Left lobe of liver (tissue), 2 donors: ENCODE measurements at places on chromosomes 3 and 15. TPM values are rescaled to one million over a fixed set of nuclear protein-coding genes. Genes with fewer than 3 reads are reported as not detected.

GRCh38 chr3:134641671-134642300, 9.0 kb downstream of the KY start:
- DNase-seq = peak; percentile 4

- peak; percentile 2 for DNase-seq
Measured at GRCh38 chr3:177236704-177237103, 39.4 kb upstream of the TBL1XR1 start.

DNA sequence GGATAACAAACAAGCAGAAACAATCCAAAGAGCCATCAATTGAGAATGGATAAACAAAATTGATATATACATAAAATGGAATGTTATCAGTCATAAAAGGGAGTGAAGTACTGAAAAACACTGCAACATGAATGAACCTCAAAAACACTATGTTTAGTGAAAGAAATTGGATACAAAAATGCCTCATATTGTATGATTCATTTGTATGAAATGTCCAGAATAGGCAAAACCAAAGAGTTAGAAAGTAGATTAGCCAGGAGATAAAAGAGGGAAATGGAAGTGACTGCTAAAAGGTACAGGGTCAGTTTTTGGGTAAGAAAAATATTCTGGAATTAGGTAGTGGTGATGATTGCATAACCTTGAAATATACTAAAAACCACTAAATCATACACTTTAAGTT, 9.8 kb upstream of the SLC25A36 start:
- DNase-seq = no peak

- DNase-seq = no peak
Measured at GRCh38 chr3:140577911-140578310, 100.0 kb upstream of the TRIM42 start.

DNA sequence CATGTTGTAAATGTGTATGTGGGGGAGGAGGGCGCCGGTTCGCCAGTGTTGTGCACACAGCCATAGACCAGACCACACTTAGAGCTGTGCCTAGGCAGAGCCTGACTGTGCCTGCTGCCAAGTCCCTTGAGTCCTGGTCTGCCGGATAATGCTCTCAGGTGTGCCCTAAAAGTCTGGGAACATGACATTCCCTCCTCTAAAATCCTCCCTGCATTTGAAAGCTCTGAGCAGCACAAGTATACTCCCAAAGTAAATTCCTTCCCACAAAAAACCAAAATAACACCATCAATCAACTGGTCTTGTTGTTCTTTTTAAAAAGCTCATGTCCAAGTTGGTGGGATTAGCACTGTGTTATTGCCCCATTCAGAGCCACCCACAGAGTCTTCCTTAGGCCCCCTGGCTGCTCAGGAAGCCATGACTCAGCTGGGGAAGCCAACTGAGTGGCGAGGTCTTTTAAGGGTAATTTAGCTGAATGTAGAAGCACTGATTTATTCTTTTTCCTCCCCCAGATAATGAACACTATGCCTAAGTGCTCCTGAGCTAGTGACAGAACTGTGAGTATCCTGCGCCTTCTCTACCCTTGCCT, 147.8 kb upstream of the MCTP2 start:
- no peak for DNase-seq

DNA sequence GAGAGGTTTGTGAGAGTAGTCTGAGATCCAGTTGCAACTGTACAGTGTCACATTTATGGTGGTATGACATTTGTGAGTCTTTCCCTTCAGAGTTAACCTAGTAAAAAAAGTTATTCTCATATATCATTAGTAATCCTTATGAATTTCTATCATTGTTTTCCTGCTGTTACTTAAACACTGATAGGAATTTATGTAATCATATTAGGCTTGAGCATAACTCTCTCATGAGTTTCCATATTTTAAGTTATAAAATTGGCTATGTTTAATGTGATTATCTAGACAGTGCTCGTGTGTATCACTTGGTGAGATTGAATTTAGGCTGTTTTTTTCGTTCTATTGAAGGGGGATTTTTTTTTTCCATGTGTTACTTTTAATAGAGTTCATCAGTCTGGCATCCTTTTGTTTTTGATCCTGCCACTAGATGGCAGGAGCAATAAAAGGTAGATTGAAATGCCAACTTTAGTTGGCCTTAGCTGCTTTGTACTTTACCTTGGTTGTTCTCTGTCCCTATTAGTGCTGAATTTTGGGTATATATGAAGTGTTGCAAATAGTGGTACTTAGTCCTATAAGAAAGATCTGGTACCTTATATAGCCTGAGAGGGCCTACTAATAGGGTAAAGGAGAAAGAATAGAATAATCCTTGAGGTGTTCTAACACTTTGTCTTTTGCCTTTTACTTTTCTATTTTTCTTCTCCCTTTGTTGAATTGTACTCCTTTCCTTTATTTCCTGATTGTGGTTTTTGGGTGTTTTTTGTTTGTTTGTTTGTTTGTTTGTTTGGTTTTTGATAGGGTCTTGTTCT, 17.9 kb downstream of the STT3B start:
- DNase-seq = no peak

DNA sequence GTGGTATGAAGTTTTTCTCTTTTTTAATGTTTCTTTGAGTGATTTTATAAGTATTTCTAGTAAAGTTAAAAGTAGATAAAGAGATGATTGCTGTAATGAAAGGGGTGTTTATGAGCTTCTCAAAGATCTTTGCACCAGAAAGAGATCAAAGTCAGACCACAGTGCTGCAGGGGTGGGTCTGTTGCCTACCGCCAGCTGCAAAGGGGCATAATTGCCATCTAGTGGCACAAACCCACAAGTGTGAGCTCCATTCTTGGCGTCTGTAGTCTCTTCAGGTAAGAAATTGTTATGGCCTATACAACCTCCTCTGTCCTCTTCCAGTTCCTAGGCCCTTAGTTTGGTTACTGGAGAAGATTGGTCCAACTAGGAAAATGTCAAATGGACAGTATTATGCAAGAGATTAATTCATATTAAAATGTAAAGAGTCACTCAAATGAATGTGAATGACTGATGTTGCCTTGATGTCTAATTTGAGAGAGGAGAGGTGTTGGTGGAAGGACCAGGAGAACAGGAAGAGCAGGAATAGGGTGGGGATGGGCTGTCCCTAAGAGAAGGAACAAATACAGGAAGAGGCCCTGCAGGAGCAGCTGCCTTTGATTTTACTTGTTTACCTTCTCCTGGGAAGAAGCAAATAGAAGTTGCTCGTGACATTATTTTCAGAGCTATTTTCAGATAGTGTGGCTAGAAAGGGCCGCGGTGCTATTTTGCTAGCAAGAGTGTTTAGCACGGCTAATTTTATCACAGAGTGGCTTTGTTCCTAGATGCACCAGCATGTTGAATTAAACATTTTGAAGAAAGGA, 53.0 kb upstream of the GSK3B start:
- DNase-seq = peak; percentile 42

DNA sequence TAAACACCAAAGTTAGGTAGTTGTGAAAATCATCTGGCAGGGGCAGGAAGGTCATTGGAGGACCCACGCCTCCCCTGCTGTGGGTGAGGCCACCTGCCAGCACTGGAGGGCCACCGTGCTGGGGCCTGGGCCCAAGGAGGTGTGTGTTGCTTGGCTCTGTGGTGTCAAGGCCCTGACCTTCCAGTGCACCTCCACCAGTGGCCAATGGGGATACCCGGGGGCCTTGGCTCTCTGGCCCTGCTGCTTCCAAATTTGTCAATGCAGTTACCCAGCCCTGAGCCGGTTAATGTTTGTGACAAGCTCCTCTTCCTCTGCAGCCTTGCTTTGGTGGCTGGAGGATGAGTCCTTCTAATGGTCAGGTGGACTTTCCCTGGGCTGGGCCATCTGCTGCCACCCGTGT, 150.2 kb downstream of the KLF13 start:
- no peak for DNase-seq

DNA sequence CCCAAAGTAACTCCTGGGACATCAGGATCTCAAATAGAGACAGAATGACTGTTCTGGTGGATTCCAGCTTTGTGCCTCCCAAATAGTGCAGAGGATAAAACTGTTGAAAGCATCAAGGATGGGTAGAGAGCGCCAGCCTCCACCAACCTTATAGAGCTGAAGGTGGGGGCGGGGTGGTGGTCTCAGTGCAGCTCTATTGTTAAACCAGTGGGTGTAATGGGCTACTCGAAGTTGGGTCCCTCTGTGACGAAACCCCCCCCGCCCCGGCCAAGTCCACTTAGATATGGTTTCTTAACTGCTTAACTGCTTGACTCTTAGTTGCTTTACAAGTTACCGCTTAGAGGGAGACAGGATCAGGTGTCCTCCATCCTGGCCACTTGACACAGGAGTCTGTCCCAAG, 22.7 kb downstream of the DHX30 start:
- no peak for DNase-seq

GRCh38 chr3:109831403-109831802, 494.1 kb upstream of the DPPA4 start:
- DNase-seq = no peak

GRCh38 chr3:127536830-127537812, 53.4 kb downstream of the TPRA1 start:
- no peak for DNase-seq

DNA sequence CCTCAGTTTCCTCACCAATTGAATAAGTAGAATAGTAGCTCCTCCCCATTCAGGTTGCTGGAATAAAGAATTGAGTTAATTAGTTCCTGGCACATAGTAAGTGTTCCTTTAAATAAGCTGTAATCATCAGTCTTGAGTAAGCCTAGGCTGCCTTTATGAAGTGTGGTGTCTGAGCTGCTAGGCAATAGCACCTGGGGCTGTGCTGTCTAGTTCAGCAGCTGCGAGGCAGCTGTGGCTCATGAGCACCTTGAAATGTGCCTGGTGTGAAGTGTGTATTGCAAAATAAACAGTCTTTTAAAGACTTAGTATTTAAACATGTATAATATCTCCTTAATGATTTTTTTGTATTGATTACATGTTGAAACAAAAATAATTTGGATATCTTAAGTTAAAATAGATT, 77.6 kb downstream of the TOP2B start:
- no peak for DNase-seq

DNA sequence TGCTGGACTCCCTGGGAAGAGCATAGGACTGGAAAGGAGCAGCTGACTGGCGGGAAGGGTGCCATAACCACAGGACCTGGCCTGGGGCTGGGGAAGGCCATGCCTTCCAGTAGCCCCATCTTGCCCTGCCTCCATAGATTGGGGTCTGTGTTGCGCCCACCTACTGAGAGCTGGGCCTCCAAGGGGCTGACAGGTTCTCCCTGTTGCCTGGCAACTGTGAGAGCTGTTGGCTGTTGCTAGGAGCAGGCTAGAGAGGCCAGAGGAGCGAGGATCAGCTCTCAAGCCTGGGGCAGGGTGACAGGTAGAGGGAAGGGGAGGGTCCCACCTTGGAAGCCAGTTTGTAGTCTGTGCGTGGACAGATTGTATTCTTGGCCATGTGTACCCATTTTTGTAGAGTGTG, 2.8 kb upstream of the GNAI2 start:
- no peak for DNase-seq

- no peak for DNase-seq
Measured at GRCh38 chr3:170180079-170180907, 1.2 kb downstream of the PHC3 start.

GRCh38 chr3:180983136-180983535, 6.4 kb downstream of the DNAJC19 start:
- DNase-seq = no peak

- DNase-seq = no peak
Measured at GRCh38 chr3:78562328-78562727, 1205.5 kb downstream of the ROBO1 start.

GRCh38 chr15:70128414-70129140, 30.9 kb upstream of the TLE3 start:
- no peak for DNase-seq

DNA sequence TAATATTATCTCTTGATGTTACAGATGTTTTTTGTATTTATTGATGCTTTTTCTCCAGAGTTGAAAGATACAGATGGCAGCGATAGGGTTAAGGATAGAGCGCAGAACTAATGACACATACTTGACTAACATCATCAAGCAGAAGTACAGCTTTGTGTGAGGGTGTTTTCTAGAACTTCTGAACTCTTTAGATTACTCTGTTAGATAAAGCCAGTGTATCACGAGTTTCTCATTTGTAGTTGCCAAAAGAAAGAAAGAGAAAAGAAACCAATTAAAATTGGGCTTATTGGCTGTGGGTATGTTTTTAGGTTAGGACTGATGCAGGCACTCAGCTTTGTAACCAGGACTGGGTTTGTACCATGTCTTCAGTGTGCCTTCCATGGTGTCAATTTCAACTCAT, 6.6 kb upstream of the GPR171 start:
- DNase-seq = no peak

CASR gene
- 0.30 TPM for total RNA-seq

DUOXA2 gene
- not detected for total RNA-seq

ACAN gene
- not detected for total RNA-seq

HYAL1 gene
- total RNA-seq = 140 TPM

TM6SF1 gene
- total RNA-seq = 0.81 TPM

NXPE3 gene
- 1.3 TPM for total RNA-seq

CHRM5 gene
- not detected for total RNA-seq
